Breast epithelium (tissue), 4 donors: ENCODE measurements at places on chromosomes 7 and 10.

- no peak for DNase-seq
Observed at GRCh38 chr7:98178762-98179490, 32.3 kb upstream of the BHLHA15 start.

GRCh38 chr10:12191715-12192114 is 4.0 kb downstream of the NUDT5 start:
- DNase-seq = no peak

GRCh38 chr10:100333661-100334440 is 3.8 kb upstream of the PKD2L1 start:
- DNase-seq = no peak

- DNase-seq = no peak
Observed at GRCh38 chr10:23146258-23146657, 45.9 kb upstream of the PTF1A start.

DNA sequence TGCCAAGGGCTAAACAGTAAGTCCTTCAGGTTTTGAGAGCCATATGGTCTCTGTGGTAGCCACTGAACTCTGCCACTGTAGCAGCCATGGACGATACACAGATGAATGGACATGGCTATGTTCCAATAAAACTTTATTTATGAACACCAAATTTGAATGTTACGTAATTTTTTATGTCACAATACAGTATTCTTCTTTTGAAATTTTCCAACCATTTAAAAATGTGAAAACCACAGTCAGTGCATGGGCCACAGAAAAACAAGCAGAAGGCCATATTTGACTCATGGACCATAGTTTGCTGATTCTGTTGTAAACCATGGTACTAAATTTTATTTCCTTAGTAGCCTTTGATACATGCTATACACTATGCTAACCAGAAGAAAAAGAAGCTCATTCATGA is 361.8 kb downstream of the MAGI2 start:
- DNase-seq = no peak

GRCh38 chr7:76133164-76133775 is 68.4 kb upstream of the SRRM3 start:
- DNase-seq = no peak

DNA sequence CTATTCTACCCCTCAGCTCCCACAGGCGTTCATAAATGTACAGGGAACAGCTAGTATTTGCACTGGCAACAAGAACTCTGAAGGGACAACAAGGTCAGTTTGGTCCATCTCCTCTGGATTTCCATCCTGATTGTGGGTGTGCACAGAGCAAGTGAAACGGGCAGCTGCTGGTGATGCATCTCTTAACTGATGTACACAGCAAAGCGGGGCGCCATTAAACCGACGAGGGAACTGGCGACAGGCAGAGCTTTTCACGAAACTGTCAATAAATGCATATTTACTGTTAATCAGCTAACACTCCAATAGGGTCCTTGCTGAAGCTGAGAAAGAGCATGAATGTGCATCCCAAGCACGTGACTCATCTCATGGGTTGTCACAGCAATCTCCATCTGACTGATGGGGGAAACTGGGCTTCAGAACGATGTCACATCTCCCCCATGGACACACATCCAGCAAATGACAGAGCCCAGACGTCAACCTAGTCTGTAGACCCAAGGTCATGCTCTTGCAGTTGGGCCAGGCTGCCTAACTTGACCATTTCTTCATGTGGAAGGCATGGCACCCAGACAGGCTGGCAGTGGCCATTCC is 54.2 kb downstream of the FAM53B start:
- no peak for DNase-seq

DNA sequence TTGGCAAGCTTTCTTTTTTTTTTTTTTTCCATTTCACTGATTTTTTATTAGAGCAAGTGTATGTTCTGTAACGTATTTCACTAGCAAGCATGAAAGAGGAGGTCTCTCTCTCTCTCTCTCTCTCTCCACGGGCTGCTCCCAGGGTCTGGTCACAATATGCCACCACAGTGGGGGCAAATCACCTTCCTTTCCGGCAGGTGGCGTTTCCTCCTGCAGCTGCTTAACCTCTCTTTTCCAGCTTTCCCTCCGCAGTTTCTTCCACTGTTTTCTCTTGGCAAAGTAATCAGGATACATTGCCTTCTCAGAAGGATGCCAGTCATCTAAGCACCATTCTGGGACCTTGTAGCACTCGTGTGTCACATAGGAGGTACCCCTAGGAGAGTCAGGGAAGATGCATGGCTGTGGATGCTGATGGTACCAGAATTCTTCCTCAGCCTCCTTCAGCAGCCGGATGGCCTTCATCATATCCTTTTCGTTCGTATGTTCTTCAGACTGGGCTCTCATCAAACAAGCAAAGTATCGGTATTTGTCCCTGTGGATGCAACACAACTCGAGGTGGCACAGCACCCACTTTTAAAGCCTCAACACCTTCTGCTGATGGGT is 197.3 kb upstream of the PODXL start:
- DNase-seq = no peak

GRCh38 chr10:64332551-64332950 is 811.4 kb downstream of the REEP3 start:
- no peak for DNase-seq

- DNase-seq = no peak
Observed at GRCh38 chr10:95425592-95426465, 135.0 kb upstream of the PDLIM1 start.

DNA sequence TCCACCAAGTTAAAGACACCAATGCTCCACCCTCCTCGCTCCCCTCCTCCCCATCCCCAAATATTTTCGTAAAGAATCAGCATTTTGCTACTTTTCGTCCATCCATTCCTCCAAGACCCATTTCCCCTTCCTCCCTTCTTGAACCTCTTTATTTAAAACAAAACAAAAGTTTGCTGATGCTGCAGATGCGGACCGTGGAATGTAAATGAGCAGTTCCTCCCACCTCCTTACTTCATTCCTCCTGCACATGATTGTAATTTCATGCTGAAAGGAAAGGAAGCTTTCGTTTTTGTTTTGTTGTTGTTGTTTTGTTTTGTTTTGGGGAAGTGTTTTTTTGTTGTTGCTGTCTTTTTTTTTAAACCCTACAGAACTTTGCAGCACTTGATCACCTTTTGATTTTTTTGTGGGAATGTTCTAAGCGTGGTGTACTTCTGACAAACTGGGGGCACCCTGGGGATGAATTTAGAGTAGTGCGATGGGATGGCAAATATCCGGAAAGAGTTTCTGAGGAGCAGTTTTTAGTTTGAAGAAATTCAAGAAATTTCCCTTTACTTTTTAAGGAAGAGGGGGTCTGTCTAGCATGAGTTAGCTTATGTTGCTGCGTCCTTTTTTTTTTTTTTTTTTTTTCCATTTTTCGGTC is 177.3 kb downstream of the TCF7L2 start:
- DNase-seq = no peak

DNA sequence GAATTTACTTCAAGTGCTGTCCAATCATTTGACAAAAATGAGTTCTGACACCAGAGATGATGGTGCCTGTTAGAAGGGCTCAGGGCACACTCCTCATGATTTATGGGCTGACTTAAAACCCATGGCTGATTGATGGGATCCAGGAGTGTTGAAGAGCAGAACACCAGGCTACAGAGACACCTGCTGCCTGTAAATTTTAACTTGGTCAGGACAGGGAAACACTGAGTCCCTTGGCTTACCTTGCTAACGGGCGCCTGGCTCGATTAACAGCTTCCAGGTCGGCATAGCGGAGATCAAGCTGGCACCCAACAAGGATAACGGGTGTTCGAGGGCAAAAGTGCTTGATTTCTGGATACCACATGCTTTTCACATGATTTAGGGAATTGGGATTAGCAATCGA is 51.4 kb downstream of the RHOBTB1 start:
- no peak for DNase-seq

DNA sequence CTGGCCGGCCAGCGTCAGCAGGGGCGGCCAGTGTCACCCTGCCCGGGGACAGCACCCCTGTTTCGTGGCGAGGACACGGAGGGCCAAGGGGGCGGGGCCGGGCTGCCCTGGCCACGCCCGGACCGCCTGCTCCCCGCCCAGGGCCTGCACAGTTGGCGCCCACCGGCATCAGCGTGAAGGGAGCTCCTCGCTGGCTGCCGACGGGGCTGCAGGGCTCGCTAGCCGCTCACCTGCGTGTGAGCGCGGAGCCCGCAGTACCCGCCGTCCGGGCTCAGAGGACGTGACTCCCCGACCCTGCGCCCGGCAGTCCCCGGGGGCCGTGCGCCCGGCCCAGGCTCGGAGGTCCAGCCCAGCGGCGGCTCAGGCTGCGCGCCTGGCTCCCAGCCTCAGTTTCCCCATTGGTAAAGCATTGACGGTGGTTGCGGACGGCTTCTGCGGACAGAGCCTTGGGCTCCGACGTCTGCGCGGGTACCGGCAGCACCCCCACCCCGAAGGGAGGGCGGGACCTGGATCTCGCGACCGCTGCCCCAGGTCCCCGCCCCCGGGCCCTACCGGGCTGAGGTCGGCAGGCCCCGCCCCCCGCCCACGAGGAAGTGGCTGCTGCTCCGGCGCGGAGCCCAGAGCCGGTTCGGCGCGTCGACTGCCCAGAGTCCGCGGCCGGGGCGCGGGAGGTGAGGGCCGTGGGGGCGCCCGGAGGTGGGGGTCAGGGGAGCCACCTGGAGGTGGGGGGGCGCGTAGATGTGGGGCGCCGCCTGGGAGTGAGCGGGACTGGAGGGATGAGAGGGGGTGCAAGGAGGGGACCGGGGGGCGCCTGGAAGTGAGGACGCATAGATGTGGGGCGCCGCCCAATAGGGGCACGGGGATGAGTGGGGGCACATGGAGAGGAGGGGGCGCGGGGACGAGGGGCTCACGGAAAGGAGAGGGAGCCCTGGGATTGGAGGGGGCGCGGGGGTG is at the start of gene ARPC1B:
Gene ARPC1B (plus strand): TSS at position 620 of the 954 bp plus-strand sequence. CDS start 10,985 bp downstream, outside the sequence.
- peak; percentile 65 for DNase-seq

- no peak for DNase-seq
Observed at GRCh38 chr7:74044366-74045350, 16.7 kb downstream of the ELN start.

DNA sequence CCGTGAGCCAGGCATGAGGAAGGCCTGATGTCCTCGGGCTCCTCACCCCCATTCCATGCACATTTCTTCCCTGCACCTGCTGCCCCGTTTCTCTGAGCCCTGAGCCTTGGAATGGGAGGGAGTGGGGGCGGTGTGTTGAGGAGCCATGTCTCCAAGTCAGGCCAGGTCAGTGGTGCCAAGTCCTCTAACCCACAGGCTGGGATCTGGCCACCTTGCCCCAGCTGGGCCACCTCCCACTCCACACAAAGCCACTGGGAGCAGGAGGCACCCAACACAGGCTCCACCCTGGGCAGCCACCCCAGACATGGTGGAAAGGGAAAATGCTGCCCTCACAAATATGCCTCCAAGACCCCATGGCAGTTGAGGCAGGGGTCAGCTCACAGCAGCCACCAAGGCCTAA is 27.7 kb downstream of the ZCCHC24 start:
- DNase-seq = no peak

DNA sequence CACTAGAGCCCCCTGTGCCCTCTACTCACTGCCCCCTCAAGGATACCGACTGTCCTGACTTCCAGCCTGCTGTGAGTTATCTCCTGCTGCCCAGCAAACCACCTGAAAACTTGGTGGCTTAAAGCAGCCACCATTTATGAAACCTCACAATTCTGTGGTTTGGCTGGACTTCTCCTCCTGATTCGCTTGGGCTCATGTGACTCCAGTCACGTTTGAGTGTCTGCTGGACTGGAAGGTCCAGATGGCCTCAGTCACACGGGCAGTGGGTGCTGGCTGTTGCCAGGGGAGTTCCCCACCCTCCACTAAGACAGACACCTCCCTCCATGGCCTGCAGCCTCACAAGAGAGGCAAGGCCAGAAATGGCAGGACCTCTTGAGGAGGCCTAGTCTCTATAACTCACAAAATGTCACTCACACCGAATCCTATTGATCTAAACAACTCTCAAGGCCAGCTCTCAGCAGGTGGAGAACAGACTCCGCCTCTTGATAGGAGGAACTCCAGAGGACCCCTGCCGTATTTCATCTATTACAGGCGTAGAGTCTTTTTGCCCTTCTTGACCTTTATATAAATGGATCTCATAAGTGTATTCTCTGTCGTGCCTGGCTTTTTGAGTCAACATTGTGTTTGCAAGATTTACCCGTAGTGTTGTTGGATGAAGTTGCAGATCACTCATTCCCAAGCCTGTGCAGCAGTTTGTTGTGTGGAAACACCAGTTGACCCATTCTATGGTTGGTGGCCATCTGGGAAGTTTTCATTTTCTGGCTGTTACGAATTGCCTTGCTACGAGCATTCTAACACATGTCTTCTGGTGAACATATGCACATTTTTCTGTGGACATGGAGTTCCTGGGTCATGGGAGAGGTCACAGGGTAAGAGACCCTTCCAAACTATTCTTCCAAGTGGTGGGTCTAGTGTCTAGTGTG is 48.3 kb downstream of the ZMIZ1 start:
- peak; percentile 39 for DNase-seq

DNA sequence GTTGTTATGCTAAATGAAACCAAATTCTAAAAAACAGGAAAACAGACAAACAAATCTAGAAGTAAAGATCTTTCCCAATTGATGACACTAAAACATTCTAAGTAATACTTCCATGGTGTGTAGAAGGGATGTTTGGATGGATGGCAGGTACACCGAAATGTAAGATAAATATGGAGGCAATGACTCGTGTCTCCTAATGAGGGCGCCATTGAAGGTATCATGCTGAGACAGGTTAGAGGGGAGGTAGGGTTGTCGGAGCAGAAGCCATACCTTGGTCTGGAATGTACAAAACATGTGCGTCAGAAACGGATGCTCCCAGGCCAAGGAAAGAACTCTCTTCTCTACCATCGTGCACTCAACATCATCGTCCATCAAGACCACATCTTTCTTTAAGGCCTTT is 101.4 kb downstream of the PRKCQ start:
- DNase-seq = no peak

DNA sequence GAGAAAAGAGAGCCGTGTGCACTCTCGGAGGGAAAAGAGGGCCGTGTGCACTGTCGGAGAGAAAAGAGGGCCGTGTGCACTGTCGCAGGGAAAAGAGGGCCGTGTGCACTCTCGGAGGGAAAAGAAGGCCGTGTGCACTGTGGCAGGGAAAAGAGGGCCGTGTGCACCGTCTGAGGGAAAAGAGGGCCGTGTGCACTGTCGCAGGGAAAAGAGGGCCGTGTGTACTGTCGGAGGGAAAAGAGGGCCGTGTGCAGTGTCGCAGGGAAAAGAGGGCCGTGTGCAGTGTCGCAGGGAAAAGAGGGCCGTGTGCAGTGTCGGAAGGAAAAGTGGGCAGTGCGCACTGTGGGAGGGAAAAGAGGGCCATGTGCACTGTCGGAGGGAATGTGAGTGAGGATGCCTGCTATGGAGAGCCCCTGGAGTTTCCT is 188.7 kb downstream of the DNAJB6 start:
- DNase-seq = peak; percentile 17

GRCh38 chr10:132610071-132610701 is 72.6 kb downstream of the INPP5A start:
- no peak for DNase-seq
